ENCODE measurements at places on chromosomes 3 and 15.
A peak's percentile ranks its signal among the peaks of the same experiment; 100 is the strongest.

DNA sequence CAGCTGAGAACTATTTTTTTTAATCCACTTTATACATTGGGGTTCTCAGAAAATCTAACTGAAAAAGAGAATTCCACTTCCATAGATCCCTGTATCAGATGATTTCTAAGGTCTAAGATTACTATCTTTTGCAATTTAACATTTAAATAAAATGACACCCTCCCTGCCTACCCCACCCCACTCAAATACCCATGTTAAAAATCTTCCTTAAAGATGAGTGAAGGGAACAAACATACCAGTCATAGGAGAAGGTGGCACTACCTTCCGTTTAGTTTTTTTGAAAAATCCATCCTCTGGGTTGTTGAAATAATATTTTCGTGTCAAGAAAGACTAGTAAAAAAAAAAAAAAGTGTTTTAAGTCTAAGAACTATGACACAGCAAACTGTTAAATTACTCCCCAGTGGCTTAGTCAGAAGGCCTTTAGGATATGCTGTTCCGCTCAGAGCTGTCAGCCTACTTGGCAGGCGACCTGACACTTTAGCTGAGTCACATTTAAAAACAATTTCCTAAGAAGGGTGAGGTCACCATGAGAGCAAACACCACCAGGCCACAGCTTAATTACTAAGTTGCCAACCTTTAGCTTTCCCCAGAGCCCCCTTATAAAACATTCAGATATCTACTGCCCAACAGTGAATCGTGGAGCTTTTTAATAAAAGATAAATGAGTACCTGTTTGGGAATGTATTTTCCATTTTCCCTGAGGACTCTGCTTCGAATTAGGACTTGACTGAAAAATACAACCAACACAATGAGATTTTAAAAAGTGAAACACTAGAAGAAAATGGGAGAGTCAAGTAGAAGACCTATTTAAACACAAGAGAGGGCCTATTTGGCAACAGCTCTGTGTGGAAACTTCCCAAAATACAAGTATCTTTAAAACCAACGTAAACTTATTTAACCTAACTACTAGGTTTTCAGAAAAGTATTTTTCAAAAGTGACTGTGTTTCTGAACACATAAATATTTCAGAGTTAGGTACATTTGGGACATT, 9.6 kb downstream of the EMC3 start:
- DNase-seq = peak; percentile 85

GRCh38 chr3:183811638-183812037, 13.7 kb downstream of the MAP6D1 start:
- DNase-seq = no peak

GRCh38 chr3:85721409-85722145, 762.8 kb downstream of the CADM2 start:
- DNase-seq = no peak

DNA sequence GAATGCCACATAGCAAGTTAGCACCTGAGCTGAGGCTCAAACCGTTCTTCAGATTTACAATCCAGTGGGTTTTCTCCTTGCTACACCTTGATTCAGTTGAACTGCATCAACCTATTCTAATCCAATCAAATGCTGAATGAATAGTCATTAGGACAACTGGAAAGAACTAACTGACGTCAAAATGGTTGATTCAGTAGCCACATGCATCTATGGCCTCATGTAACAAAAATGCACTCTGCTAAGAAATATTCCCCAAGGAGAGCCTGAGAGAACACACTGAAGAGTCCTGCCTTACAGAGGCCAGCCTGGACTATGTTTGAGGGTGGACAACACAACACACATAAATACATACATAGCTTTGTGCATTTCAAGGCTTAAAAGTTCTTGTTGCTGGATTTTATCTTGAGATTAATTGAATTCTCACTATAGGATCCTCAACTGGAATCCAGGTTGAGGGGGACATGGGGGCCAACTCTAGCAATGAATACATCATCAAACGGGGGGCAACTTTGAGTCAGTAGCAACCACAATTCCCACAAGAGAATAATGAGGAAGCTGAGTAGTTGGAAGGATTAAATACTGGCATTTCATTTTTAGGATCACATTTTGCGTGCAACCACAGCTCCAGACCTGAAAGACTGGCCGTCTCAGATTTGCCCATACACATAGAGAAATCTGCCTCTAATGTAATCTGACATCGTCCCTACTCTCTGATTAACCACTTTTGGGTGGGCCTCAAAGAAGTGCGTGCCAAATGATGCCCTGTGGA, 280.2 kb upstream of the ICE2 start:
- DNase-seq = no peak

GRCh38 chr3:78273326-78273725, 1233.4 kb downstream of the ROBO2 start:
- no peak for DNase-seq

GRCh38 chr3:139301654-139302053, 42.2 kb upstream of the MRPS22 start:
- DNase-seq = no peak

DNA sequence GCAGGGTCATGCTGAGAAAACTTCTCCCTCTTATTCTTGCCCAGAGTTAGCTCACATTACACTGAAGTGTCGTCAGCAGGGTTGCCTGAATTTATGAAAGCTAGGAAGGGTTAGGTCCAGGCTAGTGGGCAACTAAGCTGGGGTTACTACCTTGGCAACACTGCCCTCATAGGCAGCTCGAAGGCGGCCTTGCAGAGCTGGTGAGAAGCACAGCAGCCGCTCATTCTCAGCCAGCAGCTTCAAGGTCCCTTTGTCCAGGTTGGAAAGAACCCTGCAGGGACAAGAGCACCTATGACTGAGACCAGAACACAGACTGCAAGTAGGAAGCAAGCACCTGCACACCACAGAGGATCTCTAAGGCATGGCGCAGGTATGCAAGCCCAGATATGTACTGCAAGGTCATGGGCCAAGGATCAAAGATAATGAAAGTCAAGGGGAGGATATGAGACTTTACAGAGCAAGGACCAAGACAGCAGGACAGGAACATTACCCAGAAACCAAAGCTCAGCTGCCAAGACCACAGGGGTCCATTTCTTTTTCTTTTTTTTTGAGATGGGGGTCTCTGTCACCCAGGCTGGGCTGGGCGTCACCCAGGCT, 2.8 kb downstream of the CDAN1 start:
- DNase-seq = no peak

GRCh38 chr3:175489406-175489805, 630.3 kb downstream of the NAALADL2 start:
- no peak for DNase-seq

All from activated CD4-positive, alpha-beta T cell treated with anti-CD3 and anti-CD28 coated beads, Interleukin-2, amount 50 U/mL, for 16 hours (primary cell).